ENCODE measurements at places on chromosomes 4 and X.

DNA sequence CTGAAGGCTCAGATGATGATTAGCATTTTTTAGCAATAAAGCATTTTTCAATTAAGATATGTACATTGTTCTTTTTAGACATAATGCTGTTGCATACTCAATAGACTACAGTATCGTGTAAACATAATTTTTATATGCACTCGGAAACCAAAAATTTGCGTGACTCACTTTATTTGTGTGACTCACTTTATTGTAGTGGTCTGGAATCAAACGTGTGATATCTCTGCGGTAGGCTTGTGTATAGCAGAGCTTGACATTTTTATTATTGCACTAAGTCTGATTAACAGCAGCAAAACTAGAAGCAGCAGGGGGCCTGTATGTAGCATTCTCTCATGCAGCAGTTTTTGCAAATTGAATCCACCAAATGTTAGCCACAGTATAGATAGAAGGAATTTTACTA, 119.1 kb upstream of the PRDX4 start:
- no peak for DNase-seq

GRCh38 chr4:42234817-42235216, 82.4 kb upstream of the BEND4 start:
- DNase-seq = no peak

- no peak for DNase-seq
These were observed 1477.0 kb downstream of the PCDH7 start for GRCh38 chr4:32196950-32197688.

DNA sequence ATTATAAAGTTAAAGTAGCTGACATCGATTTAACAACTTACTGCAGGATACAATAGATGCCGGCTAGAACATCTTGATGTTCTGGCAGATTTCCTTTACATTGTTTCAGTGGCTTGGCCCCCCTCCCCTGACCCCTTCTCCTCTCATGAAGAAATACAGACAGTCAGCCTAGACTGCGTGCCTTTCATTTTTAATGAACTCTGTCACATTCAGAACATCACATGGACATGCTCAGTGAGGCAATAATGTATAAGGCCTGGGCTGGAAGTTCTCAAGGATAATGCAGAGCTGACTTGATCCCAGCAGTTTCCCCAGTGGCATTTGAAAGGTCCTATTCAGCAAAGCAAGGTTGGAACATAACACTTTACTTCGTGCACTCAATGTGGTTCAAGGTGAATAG, 239.2 kb downstream of the ANK2 start:
- no peak for DNase-seq

DNA sequence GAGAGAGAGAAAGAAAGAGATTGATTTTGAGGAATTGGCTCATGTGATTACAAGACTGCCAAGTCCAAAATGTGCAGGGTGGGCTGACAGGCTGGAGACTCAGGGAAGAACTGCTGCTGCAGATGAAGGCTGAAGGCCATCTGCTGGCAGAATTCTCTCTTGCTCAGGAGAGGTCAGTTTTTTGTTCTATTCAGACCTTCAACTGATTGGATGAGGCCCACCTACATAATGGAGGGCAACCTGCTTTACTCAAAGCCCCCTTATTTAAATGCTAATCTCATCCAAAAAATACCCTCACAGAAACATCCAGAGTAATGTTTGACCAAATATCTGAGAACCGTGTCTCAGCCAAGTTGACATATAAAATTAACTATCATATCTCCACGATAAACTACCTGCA, 38.2 kb upstream of the MAMLD1 start:
- no peak for DNase-seq

DNA sequence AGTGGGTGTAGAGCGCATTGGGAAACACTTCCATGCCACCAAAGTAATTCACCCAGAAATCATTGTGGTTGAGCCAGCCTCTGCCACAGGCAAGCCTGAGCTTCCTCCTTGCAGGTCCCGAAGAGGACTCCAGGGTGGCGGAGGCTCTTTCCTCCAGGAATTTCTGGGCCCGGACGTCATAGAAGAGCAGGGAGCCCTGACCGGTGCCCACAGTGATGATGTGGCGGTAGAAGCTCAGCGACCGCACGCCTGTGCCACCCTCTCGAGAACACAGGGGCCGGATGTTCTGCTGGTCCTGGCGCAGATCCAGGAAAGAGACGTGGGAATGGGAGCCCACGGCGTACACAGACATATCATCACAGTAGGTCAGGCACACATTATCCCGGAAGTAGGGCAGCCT, 1.3 kb downstream of the DCAF12L1 start:
- DNase-seq = no peak

DNA sequence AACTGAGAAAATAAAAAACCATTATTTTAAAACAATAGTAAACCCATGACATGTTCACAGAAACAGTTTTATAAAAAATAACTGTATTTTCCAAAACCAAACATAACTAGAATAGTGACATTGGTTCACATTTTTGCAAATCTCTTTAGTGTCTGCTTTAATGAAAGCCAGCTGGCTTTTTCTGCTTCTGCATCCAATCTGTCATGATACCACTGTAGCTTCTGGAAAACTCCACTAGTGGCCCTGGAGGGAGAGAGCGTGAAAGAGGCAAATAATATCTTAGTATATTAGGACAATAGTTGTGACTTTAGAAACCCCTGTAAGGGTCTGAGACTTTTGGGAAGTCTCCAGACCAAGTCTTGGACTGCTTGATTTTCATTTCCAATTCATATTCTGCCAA, 31.1 kb downstream of the FGFBP1 start:
- DNase-seq = no peak

GRCh38 chr4:107709916-107710315, 10.1 kb downstream of the PAPSS1 start:
- no peak for DNase-seq

- no peak for DNase-seq
These were observed 174.3 kb upstream of the ANXA10 start for GRCh38 chr4:167918077-167918476.

DNA sequence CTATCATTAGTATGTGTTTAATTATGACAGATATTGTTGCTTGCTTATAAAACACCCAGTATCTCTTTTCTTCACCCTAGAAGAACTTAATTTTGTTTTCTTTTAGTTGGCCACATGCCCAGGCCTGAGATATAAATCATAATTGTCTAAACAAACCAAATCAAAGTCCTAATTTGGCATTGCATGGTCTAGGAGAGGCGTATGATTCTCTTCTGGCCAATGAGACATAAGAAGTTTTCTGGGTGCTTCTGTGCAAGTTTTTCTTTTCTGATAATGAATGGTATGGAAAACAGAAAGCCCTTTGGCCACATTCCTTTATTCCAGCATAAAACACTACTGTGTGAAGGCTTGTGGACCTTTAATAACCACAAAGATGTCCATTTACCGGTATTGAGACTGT, 192.9 kb upstream of the CTSO start:
- DNase-seq = no peak

DNA sequence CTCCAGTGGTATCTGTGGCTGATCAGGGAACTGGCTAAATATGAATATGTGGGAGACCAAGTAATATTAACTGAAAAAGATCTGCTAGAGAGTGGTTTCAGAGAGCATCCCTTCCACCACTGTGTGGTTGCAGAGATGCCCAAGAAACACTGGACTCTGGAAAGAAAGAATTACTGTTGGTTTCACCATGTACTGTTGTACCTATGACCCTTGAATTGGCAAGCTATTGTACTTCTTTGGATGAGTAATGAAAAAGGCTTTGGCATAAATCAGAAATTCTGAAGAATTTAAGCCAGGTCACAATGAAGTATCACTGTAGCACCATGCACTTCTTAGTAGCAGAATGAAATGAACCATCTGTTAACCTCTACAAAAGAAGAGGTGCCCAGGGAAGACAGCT, 134.4 kb upstream of the INTU start:
- no peak for DNase-seq

GRCh38 chr4:109295081-109295480, 7.4 kb downstream of the COL25A1 start:
- no peak for DNase-seq

DNA sequence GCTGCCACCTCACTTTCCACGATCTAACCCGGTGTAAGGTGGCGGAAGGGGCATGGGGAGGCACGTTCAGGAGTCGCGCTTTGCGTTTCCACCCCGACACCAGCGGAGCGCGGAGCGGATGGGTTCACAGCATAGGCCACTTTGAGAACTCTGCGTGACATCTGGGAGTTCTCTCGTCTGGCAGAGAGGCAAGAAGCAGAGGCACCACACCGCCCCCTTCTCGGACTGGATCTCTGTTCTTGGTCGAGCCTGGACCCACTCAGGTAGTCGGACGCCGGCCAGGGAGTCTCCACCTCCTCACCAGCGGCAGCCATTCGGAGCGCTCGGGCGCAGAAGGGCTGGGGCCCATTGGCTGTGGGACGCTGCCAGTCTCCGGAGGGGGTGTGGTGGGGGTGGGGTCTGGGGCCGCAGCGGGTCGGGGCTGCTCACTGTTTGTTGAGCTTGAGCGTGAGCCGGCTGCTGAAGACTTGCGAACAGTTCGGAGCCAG, at the start of gene DACH2:
TSS of gene DACH2 (plus strand) at position 428 of the 488 bp plus-strand sequence.
- no peak for DNase-seq

DNA sequence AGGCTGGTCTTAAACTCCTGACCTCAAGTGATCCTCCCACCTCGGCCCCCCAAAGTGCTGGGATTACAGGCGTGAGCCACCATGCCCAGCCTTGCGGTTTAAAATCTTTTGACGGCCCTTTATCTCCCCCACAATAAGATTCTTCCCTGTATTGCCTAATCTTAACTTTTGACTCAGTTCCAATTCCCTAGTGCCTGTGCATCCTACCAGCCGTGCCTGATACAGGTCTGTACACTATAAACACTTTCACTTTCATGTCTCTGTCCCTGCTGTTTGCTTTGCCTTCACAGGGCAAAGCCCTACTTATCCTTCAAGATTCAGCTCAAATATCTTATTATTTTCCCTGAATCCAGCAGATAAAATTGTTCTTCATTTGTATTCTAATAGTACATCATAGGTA, 74.6 kb downstream of the WDR44 start:
- DNase-seq = no peak

- DNase-seq = no peak
These were observed 1068.8 kb downstream of the ARAP2 start for GRCh38 chr4:35175487-35175886.

DNA sequence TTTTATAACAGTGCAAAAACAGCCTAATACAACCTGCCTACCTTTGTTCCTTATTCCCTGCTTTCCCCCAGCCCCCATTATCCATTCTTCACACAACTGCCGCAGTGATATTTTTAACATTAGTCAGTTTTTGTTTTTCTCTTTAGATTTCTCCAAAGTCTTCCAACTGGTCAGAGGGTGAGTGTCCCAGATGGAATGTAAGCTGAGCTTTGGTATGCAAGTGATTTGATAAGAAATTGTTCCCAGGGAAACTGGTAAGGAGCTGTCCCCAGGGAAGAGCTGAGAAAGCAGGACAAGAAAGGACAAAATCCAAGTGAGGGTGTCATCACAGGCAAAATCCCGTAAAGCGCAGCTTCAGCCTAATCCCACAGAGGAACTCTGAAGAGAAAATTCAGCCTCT, 475.5 kb upstream of the ADGRL3 start:
- no peak for DNase-seq

DNA sequence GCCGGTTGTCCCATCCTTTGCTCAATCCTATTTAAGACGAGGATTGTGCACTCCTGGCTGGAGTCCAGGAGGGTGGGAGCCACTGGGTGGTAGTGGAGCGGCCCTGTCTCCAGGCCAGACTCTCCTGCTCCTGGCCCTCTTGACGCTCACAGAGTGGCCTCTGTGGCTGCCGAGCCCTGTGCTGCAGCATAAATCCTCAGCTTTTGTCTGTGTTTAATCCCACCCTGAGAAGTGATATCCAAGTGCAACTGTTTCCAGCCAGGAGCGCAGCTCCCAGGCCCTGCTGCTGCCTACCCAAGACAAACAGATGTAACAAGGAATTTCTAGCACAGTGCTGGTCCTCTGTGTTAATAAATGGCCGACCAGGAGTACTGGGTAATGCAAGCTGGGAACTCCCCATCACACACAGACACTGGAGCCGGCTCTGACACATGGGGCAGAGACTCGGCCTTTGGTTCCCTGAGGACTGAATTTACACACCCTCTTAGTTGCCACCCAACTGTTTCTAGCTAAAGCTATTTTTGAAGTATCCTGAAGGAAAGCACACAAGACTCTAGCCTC, 85.3 kb downstream of the GATB start:
- no peak for DNase-seq
